ENCODE measurements at places on chromosomes 3 and 15. TPM values are rescaled to one million over a fixed set of nuclear protein-coding genes. Genes with fewer than 3 reads are reported as not detected.

Gene A4GNT
- not detected for total RNA-seq

Gene MORC1
- not detected for total RNA-seq

Gene CCDC191
- 4.1 TPM for total RNA-seq

Gene SKOR1
- 0.81 TPM for total RNA-seq

Gene PHLDB2
- 143 TPM for total RNA-seq

Gene CADM2
- total RNA-seq = not detected

Gene RBPMS2
- 11.6 TPM for total RNA-seq

Gene TGM4
- total RNA-seq = not detected

Gene CCR9
- not detected for total RNA-seq

Gene IL12A
- 2.8 TPM for total RNA-seq

Gene HRH1
- total RNA-seq = 7.0 TPM

Gene NEK10
- 1.2 TPM for total RNA-seq

Gene MESP1
- 8.8 TPM for total RNA-seq

Gene SLC25A38
- total RNA-seq = 26.7 TPM

Gene TMOD2
- 5.7 TPM for total RNA-seq

Gene SLC27A2
- total RNA-seq = 14.0 TPM

Gene CHRD
- 8.0 TPM for total RNA-seq

Gene GCNT3
- 5.6 TPM for total RNA-seq

Gene CEMIP
- total RNA-seq = 3.5 TPM

Gene ZNF620
- 10.2 TPM for total RNA-seq

Gene SLC6A11
- not detected for total RNA-seq

Gene KBTBD8
- total RNA-seq = 1.4 TPM

Gene ITIH4
- 4.1 TPM for total RNA-seq

Gene BAHD1
- 25.0 TPM for total RNA-seq

Gene ZNF662
- total RNA-seq = not detected
